ENCODE measurements at places on chromosomes 12 and 14.

GRCh38 chr12:48988030-48988649 is 10.0 kb downstream of the WNT1 start:
- peak; percentile 87 for DNase-seq

- DNase-seq, result no peak
Measured at GRCh38 chr12:70221626-70222025, 21.6 kb upstream of the CNOT2 start.

- DNase-seq, result peak; percentile 42
Measured at GRCh38 chr12:110585231-110585799, 2.2 kb upstream of the PPTC7 start.

DNA sequence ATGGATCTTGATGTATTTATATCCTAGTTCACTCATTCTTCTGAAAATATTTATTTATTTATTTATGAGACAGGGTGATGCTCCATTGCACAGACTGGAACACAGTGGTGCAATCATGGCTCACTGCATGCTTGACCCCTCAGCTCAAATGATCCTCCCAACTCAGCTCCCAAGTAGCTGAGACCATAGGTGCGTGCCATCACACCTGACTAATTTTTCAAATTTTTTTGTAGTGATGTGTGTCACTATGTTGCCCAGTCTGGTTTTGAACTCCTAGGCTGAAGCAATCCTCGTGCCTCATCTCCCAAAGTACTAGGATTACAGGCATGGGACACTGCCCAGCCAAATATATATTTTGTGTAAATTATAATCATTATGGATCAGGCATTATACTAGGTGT is 595.6 kb upstream of the ATP2B1 start:
- no peak for DNase-seq

- DNase-seq, result no peak
Measured at GRCh38 chr12:115481141-115481540, 796.4 kb downstream of the MED13L start.

GRCh38 chr12:48856379-48856778 is 4.4 kb upstream of the DDX23 start:
- no peak for DNase-seq

Data from stimulated activated naive CD8-positive, alpha-beta T cell treated with anti-CD3 and anti-CD28 coated beads, Interleukin-15, Interleukin-2, amounts not matched to agents 100 U/mL and 50 U/mL, for 24 hours (primary cell).